Esophagus muscularis mucosa (tissue), 4 donors: ENCODE measurements at places on chromosomes 5 and 9. TPM values are rescaled to one million over a fixed set of nuclear protein-coding genes. Genes with fewer than 3 reads are reported as not detected.
A peak's percentile ranks its signal among the peaks of the same experiment; 100 is the strongest.

DNA sequence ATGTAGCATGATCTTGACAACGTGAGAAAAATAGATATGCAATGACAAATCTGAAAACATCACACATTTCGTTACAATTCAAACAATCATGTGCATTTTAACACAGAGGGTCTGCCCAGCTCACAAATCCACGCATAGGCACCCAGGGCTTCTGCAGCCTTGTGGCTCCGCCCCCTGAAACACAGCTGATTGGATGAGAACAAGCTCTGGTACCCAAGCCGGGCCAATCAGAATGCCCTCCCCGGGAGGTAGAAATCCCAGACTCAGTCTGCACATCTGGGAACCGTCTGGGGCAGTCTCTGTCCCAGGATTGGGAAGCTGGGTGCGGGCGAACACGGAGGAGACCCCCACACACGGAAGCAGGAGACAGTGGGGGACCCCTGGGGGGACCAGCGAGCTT lies 137.5 kb downstream of the GAPVD1 start:
- DNase-seq = no peak

The PPP2R2B gene
- total RNA-seq = 4.0 TPM

GRCh38 chr5:122421374-122422079 lies 109.5 kb downstream of the SNCAIP start:
- DNase-seq = no peak

GRCh38 chr9:38042626-38043357 lies 26.2 kb downstream of the SHB start:
- DNase-seq = no peak

GRCh38 chr5:179823937-179824744 lies 3.4 kb downstream of the SQSTM1 start:
- no peak for DNase-seq

DNA sequence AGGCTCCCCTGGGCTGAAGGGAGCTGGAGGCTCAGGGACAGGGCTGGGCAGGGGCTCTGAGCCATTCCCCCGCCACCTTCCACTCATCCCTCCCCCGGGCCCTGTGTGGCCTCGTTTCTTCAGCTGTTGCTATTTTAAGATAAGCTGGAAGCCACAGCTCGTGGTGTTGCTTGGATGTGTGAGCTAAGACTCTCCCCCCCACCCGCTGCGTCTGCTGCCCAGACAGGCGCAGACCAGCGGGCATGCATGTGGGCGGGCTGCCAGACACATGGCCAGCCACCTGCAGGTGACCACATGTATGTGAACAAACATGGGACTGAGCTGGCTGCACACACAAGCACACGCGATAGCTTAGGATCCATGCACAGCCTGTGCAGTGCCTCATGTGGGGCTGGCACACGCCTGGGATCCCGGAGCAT lies 8.7 kb downstream of the SNCB start:
- no peak for DNase-seq

GRCh38 chr9:73548201-73548600 lies 396.5 kb downstream of the ANXA1 start:
- no peak for DNase-seq

DNA sequence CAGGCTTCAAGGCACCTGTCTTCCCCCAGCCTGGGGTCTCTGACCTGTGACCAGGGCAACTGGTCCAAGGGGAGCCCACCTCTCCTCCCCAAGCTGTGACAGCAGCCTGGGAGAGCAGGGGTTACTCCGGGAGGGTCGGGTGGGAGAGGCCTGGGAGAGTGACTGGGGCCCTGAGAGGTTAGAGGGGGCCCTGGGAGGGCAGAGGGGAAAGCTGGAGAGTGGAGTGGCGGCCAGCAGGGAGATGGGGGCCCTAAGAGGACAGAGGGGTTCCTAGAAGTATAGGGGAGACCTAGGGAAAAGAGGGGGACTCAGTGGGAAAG lies 302 bp downstream of the LCN9 start:
- no peak for DNase-seq

The DMRT2 gene
- total RNA-seq = 0.80 TPM

The C5orf58 gene
- not detected for total RNA-seq

DNA sequence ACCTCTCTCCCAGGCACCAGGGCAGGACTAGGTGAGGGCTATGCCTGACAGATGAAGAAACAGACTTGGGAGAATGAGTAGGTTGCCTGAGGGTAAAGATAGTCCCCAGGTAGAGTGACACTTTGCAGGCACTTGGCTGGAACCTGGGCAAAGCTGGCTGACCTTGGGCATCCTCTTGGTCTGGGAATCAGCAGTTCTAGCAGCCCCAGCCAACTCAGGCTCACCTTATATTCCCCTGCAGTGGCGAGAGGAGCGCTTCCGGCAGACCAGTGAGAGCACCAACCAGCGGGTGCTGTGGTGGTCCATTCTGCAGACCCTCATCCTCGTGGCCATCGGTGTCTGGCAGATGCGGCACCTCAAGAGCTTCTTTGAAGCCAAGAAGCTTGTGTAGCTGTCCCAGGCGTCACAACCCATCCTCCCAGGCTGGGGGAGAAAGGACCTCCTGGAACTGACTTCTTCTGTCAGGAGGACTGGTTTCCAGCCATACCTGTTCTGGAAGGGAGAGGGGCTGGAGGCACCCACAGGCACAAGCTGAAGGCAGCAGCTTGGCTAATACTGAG lies 3.1 kb downstream of the TMED9 start:
- no peak for DNase-seq

DNA sequence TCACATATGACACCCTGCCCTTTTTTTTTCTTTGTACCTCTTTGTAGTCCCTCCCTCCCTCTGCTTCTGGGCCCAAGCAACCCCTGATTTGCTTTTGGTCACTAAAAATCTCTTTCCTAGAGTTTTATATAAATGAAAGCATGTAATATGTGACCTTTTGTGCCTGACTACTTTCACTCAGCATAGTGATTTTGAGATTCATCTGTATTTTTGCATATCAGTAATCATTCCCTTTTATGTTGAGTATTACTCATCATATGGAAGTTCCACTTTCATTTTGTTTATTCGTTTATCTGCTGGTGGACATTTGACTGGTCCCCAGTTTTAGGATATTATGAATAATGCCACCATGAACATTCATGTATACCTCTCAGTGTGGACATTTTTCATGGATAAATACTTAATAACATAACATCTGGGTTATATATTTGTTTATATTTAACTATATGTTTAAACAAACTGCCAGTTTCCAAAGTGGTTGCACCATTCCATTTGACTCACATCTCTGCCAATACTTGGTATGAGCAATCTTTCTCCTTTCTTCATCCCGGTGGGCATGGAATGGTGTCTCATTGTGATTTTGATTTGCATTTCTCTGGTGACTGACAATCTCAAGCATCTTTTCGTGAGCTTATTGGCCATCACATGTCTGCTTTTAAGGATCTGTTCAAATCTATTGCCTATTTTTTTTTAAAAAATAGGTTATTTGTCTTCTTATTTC lies 115.7 kb upstream of the S1PR3 start:
- DNase-seq = no peak

GRCh38 chr9:98375138-98375726 lies 119.8 kb upstream of the TBC1D2 start:
- DNase-seq = no peak

- DNase-seq = no peak
Observed at GRCh38 chr5:160385496-160385895, 14.4 kb downstream of the FAM200C start.

The PCDHB2 gene
- total RNA-seq = 2.1 TPM

The FAXDC2 gene
- 27.6 TPM for total RNA-seq

- no peak for DNase-seq
Observed at GRCh38 chr9:71941060-71941568, 29.7 kb downstream of the C9orf85 start.

The PCDHB9 gene
- total RNA-seq = 1.5 TPM

DNA sequence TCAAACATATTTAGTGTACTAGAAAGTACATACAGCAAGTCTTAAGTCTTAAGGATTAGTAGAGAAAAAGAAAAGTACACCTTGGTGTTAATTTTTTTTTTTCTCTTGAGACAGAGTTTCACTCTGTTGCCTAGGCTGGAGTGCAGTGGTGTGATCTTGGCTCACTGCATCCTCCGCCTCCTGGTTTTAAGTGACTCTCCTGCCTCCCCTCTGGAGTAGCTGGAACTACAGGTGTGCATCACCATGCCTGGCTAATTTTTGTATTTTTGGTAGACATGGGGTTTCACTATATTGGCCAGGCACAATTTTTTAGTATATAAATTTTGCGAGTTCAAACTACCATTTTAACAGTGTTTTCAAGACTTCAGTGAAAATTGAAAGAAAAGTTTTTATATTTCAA lies 1941.1 kb upstream of the CDH6 start:
- DNase-seq = no peak

DNA sequence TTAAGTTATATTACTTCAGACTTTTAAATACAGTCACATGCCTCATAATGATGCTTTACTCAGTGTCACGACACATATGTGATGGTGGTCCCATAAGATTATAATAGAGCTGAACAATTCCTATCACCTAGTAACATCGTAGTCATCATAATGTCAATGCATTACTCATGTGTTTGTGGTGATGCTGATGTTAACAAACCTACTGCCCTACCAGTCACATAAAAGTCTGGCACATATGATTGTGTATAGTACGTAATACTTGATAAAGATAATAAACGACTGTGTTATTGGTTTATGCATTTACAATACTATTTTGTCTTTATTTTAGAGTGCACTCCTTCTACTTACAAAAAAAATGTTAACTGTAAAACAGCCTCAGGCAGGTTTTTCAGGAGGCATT lies 103.7 kb downstream of the PAM start:
- no peak for DNase-seq

GRCh38 chr9:124852121-124852828 lies 985 bp upstream of the WDR38 start:
- no peak for DNase-seq

- DNase-seq = peak; percentile 91
Observed at GRCh38 chr9:127058645-127059021, 63.8 kb downstream of the ANGPTL2 start.

DNA sequence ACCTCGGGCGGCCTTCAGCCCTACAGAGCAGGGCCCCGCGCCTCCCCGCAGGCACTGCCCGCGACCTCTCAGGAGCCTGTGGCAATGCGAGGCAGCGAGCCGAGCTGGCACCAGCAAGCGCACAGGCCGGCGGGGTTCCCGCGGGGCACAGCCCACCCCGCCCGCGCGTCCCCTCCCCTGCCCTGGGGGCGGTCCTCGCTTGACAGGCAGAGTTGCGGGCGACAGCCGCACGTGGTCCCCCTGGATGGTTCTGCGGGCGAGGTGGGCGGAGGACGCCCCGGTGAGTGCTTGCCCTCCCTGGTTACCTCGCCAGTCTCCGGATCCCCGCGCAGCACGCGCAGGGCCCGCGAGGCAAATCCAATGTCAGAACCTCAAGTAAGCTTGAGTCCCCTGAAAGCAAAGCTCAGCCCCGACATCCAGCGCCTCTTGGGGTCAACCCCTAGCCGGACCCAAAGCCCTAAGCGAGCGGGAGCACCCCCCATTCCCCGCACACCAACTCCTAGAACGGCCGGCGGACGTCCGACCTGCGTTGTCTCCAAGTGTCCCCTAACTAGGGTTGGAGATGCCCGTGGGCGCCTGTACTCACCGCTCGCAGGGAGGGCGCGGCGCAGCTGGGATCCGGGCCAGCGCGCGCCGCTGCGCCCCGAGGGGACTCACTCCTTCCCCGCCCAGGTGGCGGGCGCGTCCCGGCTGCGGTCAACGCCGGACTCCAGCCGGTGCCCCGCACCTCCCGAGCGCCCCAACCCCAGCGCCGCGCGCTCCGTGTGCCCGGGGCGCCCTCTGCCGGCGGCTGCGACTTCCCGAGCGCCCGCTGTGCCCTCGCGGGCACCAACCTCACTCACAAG lies at the start of gene DRD1:
TSS of gene DRD1 (minus strand) at position 123 of the 845 bp plus-strand sequence. CDS start 1,083 bp downstream, outside the sequence.
- peak; percentile 90 for DNase-seq

GRCh38 chr5:104053353-104053649 lies 490.7 kb upstream of the NUDT12 start:
- DNase-seq = no peak

GRCh38 chr9:133873009-133873408 lies 119.1 kb downstream of the VAV2 start:
- no peak for DNase-seq

DNA sequence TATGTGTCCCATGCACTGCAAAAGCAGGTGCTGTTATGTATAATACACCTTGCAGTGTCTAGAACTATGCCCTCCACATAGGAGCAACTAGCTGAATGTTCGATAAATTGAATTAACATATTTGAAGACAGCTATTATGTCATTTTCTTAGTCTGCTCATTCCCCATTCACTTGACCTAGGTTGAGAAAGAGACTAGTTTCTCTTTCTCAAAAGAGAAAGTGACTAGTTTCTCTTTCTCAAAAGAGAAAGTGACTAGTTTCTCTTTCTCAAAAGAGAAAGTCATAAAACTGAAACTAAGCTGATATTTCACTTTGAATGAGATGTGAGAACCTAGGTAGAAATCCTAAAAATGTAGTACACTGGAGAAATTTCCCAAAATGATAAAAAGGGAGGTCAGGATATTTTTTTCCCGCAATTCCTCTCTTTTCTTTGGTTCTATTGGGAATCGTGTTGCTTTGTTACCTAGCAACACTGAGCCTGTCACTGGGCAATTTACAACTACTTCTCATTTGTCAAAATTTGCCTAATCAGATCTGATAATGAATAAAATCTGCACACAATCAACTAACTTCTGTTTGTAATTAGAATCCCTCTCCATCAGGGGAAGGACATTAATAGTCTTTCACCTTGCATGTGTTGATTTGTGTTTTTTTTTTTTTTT lies 132.0 kb upstream of the GRIA1 start:
- DNase-seq = no peak

DNA sequence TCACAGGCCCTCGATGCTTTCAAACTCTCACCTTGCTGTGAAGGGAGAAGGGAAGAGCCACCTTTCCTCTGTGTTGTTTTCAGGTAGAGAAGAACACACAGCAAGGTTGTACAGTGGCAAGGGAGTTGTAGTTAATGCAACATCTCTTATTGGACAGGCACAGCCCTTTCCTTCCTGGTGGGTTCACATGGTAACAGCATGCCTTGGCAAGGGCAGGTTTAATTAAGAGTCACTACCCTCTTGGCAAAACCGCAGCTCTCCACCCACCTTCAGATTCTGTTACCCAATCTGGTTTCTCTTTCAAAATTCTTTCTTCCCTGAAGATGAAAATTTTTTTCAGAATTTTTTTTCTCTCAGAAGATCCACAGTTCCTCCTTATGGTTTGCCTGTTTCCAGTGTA lies 253.1 kb downstream of the TLR4 start:
- DNase-seq = no peak

DNA sequence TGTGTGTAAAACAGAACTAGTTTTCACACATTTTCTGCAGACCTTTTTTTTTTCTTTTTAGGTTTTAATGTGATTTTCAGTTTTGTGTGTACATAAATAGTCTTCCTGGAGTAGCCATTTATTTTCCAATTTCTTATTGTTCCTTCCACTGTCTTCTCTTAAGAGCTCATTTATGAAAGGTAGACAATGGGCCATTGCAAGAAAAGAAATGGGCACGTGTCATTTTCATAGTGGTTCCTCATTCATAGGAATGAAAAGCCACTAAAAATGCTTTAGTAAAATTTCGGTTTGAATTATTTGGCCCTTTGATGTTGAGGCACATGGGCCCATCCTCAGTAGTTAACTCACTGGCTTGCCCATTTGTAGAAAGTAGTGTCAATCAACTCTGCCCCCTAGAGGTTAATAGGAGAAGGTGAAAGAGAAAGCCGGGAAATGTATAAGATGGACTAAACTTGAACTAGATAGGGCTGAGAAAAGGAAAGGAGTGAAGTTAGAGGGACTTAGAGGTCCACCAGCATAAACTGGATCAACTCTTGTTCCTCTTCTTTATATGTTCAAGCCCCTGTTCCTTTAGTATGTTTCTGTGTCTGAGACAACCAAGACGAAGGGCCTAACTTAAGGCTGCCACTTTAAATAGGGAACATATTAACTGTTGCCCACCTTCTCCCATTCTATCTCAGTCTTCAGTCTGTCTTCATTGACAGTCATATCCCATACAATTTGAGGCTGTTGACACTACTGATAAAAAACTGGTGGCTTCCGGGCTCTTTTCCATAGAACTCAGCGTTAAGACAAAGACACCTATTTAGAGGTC lies 72.6 kb downstream of the SMARCA2 start:
- no peak for DNase-seq
